ENCODE measurements at places on chromosomes 11 and 22. TPM values are rescaled to one million over a fixed set of nuclear protein-coding genes. Genes with fewer than 3 reads are reported as not detected.

DNA sequence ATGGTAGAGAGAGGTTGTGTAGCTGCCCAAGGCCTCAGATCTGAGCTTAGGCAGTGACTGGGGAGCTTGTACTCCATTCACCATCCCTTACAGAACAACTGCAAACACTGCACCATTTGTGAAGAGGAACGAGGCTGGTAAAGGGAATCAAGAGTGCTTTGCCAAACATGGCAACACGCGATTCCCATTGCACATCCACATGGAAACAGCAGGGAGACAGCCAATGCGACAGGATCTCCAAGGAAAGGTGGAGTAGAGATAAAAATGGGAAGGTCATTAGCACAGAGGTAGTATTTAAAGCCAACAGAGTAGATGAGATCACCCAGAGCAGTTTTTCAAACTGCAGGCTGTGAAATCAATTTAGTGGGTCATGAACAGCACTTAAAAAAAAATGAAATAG is 42.0 kb downstream of the TCF20 start:
- H3K27ac ChIP-seq: no peak overlapping the region
- no peaks in the 10 kb centered on the region for H3K27me3 ChIP-seq
- H3K36me3 ChIP-seq: no peaks in the 10 kb centered on the region
- H3K4me1 ChIP-seq: peaks cover 12% of the 10 kb centered on the region
- H3K4me3 ChIP-seq: no peak overlapping the region
- DNase-seq: no peak

The SCGB1C1 gene
- total RNA-seq: not detected

GRCh38 chr11:94604482-94604881 is 37.3 kb downstream of the PIWIL4 start:
- no peak overlapping the region for H3K27ac ChIP-seq
- peaks cover 5% of the 10 kb centered on the region for H3K36me3 ChIP-seq
- no peaks in the 10 kb centered on the region for H3K4me1 ChIP-seq

DNA sequence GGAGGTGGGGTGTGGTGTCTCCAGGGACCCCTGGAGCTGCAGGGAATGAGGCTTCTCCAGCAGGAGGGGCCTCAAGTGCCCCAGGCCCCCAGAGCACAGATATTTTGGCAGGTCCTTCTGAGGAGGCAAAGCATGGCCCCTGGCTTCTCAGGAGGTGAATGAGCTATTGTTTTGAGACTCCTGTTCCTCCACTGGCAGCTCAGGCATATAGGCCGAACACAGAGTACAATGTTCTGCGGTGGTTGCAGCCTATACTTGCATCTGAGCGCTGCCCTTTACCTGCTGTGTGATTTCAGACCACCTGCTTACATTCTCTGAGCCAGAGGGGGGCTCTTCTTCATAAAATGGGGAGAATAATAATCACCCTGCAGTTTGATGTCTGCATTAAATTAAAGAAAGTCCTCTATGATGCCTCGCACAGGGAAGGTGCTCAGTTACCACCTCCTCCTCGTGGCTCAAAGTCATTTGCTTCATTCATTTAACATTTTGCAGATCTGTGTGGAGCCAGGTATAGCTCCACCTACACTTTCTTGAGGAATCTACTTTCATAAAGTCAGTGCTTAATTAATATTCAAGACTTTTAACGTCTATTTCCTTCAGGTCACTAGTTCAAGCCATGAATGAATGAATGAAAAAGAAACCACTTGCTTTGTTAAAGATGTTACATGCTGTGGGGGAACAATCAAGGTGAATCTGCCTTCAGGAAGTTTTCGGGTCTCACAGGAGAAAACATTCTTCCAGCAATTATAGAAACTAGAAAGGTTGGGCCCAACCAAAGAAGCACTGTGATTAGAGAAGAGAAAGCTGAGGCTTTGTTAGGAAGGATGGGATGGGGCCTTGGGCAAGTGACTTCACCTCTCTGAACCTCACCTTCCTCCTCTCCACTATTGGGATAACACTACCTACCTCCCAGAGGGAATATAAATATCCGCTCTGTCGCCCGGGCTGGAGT is 68.4 kb downstream of the ADAMTS15 start:
- no peaks in the 10 kb centered on the region for H3K27me3 ChIP-seq
- no peak for DNase-seq
- H3K36me3 ChIP-seq: no peaks in the 10 kb centered on the region
- H3K27ac ChIP-seq: no peak overlapping the region

GRCh38 chr11:7261578-7261977 is 9.9 kb downstream of the SYT9 start:
- no peak for DNase-seq
- no peak overlapping the region for H3K4me3 ChIP-seq
- no peaks in the 10 kb centered on the region for H3K27me3 ChIP-seq
- no peaks in the 10 kb centered on the region for H3K36me3 ChIP-seq
- H3K27ac ChIP-seq: no peak overlapping the region

DNA sequence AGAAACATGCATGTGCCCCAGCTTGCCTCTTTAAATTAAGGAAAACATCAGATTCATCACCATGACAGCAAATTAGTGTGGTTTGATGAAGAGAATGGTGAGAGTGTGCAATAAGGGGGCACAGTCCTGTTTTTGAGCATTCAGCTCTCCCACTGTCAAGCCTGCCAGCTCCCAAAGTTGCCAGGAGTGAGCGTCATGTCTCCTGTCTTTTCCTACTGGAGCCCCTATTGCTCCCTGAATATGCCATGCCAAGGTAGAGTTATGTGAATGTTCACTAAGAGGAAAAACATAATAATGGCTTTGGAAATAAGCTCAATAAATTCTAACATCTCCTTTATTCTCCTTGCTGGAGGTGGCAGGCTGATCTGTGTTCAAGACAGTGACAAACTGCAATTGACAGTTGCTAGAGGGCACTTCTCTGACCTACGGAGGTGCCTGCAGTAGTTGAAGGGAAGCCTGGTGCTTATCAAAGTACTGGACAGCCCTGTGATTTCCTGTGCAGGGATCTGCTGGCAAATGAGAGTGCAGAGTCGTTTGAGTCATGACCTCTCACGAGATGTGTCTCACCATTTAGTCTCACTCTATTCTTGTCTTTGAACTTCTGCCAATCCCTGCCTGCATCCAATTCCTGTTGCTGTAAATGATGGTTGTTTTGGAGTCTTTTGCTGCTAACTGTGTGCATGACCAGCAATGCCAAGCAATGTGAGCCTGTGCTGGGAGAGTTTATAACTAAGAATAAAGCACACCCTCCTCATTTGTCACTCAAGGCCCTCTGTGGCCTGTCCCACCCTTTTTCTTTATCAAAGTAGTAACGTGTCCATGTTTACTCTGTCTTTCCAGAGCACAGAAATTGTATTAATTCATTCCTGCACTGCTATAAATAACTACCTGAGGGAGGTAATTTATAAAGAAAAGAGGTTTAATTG is 34.8 kb downstream of the MRGPRX2 start:
- H3K27me3 ChIP-seq: peaks cover 10% of the 10 kb centered on the region
- peak; percentile 1 for DNase-seq
- H3K4me3 ChIP-seq: no peak overlapping the region
- H3K27ac ChIP-seq: no peak overlapping the region

The HORMAD2 gene
- total RNA-seq: not detected

DNA sequence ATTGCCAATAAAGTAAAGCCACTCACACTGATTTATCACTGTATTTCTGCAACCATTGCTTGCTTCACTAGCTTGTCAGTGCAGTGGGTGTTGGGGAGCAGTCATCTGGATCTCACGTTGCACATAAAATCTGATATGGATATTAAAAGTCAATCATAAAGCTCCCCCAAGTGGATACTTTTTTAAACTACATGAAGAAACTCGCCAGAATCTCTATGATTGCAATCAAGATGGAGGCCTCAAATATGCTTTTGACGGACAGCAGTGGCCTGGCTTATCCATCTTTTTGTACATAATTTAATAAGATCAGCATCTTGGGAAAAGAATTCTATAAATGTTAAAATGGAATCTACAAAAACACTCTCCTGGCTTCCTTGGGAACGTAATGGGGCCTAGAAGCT is 137.7 kb downstream of the WT1 start:
- H3K27me3 ChIP-seq: peaks cover under 1% of the 10 kb centered on the region
- no peaks in the 10 kb centered on the region for H3K36me3 ChIP-seq
- H3K27ac ChIP-seq: no peak overlapping the region
- H3K4me1 ChIP-seq: no peaks in the 10 kb centered on the region

The TMEM25 gene
- 15.4 TPM for total RNA-seq

DNA sequence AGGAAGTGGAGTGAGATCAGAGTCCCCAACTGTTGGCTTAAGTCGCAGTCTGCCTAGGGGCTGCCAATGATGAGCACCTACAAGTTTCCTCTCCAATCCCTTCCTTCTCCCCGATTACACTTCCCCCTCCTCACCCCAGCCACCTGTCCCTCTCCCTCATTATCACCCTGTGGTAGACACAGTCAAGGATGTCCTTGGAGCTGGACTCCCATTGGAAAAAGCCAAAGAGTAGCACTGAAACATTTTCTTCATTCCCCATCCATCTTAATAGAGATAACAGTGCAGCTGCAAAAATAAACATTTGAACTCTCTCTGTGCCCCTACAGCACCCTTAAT is 146.2 kb downstream of the DBX1 start:
- H3K4me3 ChIP-seq: no peak overlapping the region
- DNase-seq: no peak
- no peaks in the 10 kb centered on the region for H3K27me3 ChIP-seq
- no peak overlapping the region for H3K27ac ChIP-seq
- H3K36me3 ChIP-seq: no peaks in the 10 kb centered on the region
- no peaks in the 10 kb centered on the region for H3K4me1 ChIP-seq

DNA sequence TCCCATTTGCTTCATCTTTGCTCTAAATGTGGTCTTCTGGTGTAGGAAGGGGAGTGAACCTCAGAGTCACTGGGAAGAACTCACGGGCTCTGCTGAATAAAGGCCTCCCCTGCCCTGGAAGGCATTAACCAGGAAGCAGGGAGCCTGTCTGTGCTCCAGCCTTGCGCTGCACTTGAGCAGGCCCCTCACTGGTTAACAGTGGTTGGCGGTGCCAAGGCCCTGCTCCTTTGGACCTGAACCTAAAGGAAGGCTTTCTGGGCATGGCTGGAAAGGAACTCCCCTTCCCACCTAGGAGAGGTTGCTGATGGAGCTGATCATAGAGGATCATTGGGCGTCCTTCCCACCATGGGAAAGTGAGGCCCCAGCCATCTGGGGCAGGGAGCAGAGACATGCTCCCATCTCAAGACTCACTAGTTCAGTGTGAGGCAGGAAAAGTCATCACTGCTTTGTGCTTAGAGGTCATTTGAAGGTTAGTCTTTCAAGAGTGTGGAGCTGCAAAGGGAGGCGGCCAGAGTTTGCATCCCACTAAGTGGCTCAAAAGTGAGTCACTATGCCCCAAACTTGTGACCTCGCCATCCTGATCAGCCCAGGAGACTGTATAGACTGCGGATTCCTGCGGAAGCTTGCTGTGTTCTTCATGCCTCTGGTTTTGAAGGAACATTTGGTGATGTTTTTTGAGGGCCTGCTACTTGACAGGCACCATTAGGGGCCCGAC is 50.4 kb downstream of the DBX1 start:
- H3K36me3 ChIP-seq: no peaks in the 10 kb centered on the region
- H3K4me1 ChIP-seq: no peaks in the 10 kb centered on the region
- H3K27me3 ChIP-seq: no peaks in the 10 kb centered on the region
- H3K27ac ChIP-seq: no peak overlapping the region
- DNase-seq: no peak
- no peak overlapping the region for H3K4me3 ChIP-seq

GRCh38 chr11:101401245-101401644 is 182.6 kb downstream of the TRPC6 start:
- no peaks in the 10 kb centered on the region for H3K27me3 ChIP-seq
- no peak overlapping the region for H3K4me3 ChIP-seq
- H3K4me1 ChIP-seq: no peaks in the 10 kb centered on the region
- no peaks in the 10 kb centered on the region for H3K36me3 ChIP-seq
- H3K27ac ChIP-seq: no peak overlapping the region

The SYTL2 gene
- 39.7 TPM for total RNA-seq

DNA sequence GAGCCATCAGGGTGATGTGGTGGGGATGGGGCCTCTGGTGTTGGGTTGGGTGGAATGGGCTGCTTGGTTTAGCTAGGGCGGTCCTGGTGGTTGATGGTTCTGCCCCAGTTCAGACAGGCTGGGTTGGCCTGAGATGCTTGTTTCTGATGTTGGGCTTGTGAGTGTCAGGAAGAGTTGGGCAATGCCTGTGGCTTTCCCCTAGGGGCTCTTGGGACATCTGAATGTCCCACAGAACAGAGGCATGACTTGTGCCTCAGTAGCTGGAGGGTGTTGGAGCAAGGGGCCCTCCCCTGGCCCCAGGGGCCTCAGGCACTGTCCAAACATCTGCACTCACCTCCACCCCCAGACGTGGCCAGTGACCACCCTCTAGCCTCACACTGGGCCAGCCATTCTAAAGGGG is 14.0 kb upstream of the CTSD start:
- H3K4me3 ChIP-seq: no peak overlapping the region
- no peaks in the 10 kb centered on the region for H3K27me3 ChIP-seq
- H3K36me3 ChIP-seq: no peaks in the 10 kb centered on the region
- no peak for DNase-seq
- H3K4me1 ChIP-seq: no peaks in the 10 kb centered on the region

DNA sequence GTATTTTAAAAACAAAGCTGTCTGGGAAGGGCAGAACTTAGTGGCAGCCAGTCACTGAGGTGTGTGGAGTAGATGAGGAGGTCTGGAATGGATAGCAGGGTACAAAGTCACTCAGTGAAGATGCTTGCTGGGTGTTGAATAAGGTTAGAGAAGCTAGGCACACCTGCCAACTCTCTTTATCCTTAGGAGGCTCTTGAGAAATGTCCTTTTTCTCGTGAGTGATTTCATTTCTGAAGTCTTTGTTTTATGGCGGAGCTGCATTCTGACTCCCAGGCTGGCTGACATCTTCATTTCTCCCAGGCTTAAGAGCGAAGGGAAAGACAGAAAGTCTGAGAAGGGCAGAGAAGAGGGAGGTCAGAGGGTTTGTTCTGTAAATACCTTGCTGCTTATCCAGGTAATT is 31.0 kb downstream of the CECR2 start:
- no peaks in the 10 kb centered on the region for H3K4me1 ChIP-seq
- H3K27ac ChIP-seq: no peak overlapping the region
- DNase-seq: no peak
- no peak overlapping the region for H3K4me3 ChIP-seq

DNA sequence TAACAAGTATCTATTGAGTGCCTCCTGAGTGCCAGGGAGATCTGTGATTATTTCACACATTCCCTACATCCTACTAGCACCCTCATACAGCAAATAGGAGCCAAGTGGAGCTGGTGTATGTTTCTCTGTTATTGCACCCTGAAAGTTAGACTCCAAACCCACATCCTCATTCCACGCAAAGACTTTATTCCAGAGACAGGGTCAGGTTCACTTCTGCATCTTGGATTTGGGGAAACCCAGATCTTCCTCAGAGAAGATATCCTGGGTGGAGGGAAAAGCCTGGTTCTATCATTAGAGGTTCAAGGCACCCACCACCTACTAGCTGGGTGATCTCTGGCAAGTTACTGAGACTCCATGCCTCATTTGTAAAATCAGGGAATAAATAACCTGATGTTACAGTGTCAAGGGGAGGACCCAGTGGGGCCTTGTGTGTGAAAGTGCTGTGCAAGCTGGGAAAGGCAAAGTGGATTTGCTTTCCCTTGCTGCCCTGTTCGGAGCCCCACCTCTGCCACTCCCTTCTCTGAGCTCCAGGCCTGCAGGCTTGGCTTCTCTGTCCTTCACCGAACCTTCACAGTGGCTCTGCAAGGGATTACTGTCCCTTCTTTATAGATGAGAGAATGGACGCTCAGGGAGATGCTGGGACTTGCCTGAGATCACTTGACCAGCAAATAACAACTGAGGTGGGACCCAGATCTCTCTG is 991 bp upstream of the SLCO2B1 start:
- H3K4me3 ChIP-seq: no peak overlapping the region
- no peak for DNase-seq
- H3K27me3 ChIP-seq: no peaks in the 10 kb centered on the region
- no peaks in the 10 kb centered on the region for H3K36me3 ChIP-seq
- H3K27ac ChIP-seq: no peak overlapping the region
- H3K4me1 ChIP-seq: peaks cover 71% of the 10 kb centered on the region

The MMP12 gene
- 0.71 TPM for total RNA-seq
